ENCODE measurements at places on chromosomes 6 and 20.
A peak's percentile ranks its signal among the peaks of the same experiment; 100 is the strongest.

GRCh38 chr20:59087829-59088433 lies 45.3 kb upstream of the PRELID3B start:
- peak; percentile 68 for DNase-seq

DNA sequence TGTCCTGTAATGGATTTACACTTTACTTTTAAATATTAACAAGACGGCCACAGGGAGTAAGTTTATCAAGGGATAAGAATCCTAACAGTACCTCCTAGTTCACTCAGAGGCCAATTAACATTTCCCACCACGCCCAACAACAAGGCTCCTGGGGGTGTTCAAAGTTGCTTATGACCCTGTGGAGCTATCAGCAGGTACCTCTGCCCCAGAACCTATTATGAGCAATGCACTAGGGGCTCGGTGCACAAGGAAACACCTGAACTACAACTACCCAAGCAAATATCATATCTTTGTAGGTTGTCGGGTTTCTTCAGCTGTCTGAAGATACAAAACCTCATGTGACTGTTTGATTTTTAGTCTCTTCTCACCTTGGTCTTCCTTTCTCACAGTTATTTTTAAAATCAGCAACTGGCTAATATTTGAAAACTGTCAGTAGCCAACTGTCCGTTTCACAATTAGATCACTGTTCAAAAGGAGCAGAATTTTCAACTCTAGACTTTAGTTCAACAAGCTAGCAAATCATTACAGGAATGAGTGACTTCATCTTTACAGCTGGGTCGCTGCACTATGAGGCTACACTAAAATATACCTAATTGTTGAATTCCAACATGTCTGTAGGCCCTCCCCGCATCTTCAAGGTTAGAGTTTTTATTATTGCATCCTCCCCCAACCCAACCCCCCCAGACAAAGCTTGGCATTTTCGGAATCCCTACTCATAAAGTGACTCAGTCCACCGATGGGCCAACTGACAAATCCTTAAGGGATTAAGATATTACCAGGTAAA lies 38.1 kb downstream of the B4GALT5 start:
- DNase-seq: no peak

- DNase-seq: no peak
Observed at GRCh38 chr6:90111387-90111786, 185.3 kb downstream of the BACH2 start.

DNA sequence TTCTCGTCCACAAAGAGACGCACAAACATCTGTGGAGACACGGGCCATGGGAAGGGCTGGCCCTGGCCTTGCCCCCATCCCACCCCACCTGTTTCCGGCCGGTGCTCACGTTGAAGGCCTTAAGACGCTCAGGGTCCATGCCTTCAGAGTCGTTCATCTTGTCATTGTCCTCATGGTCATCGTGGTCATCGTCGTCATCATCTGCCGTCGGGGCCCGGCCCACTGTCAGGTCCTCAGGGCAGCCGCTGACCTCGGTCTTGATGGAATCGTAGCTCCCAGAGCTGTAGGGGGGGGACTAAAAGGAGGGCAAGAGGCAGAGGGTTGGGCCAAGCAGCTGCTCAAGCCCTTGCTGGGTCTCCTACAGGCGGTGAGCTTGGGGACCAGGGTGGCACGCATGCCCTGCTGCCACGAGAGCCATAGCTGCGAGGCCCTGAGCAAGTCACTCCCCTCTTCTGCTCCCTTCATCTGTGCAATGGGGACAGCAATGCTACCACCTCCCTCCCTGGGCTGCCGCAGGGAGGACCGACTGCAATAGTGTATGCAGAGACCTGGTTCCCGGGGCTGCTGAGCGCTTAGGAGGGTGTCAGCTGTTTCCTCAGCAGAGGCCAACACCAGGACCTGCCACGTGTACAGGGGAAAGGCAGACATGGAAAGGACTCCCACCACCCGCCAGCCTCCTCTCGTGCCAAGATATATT lies 95.5 kb downstream of the ASXL1 start:
- DNase-seq: no peak

DNA sequence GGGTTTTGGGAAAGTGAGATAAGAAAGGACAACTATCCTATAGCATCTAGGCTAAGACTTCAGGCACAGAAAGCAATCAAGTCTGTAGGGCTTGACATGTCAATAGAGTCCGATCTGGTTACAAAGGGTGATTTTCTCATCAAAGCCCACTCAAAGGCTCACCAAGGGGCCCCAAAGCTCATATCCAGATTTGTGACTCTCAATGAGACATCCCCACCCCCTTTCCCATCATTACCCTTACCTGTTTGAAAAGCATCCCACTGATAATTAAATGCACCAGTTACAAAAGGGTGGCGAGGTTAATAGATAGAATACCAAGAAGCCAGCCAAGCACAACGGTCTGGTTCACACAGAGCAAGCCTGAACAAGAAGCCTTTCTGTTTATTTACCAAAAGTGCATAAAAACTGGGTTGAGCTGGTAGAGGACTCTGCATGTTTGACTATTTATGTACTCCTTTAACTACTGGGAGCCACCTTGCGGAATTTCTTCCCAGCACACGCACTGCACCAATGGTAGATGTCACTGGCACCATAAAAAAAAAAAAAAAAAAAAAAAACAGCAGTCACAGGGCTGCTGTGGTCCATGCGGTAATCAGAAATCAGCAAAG lies 6.1 kb downstream of the JAG1 start:
- DNase-seq: peak; percentile 91

DNA sequence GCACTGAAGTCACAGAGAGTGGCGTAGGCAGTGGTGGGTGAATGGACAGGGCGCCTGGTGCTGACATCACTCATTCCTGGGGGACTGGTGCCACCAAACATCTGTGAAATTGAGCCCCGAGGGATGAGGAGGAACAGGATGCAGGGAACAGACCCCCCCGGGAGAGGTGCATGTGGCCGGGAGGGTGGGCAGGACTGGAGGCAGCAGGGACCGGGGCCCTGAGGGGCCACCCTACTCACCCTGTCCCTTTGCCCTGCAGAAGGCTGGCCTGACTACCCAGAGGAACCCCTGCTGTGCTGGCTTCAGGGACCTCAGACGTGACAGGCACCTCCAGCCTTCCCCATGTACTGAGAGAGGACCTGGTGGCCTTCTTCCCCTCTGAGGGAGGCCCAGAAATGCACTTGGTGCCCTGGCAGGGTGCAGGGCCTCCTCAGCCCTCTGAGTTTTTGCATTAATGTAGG lies 25.1 kb downstream of the SYNDIG1 start:
- no peak for DNase-seq

GRCh38 chr6:156617376-156617775 lies 159.8 kb upstream of the ARID1B start:
- DNase-seq: no peak

GRCh38 chr6:3843379-3844096 lies 5.6 kb upstream of the FAM50B start:
- DNase-seq: no peak

- no peak for DNase-seq
Observed at GRCh38 chr6:158069800-158070195, 88.1 kb downstream of the SYNJ2 start.

GRCh38 chr6:129340983-129341382 lies 369.0 kb downstream of the ARHGAP18 start:
- no peak for DNase-seq

DNA sequence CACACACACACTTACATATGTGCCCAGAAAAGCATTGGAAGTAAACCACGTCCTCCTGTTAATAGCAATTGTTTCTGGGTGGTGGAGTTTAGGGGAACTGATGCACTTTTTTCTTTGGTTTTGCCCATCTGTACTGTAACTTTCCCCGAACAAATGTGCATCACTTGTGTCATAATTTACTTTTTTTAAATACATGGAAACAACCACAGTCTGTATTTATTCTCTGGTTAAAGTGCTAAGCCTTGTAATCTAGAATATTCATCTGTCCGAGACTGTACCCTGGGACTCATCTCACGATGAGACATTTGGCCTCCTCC lies 61.5 kb upstream of the CD93 start:
- no peak for DNase-seq

DNA sequence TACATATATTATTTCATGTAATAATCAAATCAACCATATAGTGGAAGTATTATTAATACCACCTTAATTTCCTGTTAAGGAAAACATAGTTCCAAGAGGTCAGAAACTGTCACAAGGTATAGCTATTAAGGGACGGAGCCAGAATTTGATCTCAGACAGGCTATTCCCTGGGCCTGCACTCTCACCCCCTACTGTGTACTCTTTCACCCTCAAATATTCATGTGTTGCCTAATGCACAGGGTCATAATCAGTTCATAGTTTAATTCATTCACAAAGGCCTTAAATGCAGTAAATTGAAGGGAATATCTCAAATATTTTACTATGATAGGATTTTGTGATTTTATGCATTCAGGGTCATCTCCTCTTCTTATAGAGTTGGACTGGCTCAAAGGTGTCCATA lies 67.2 kb upstream of the IFNGR1 start:
- no peak for DNase-seq

GRCh38 chr20:48702455-48702913 lies 125.3 kb downstream of the PREX1 start:
- no peak for DNase-seq

Data from NCI-H146 (cell line).